ENCODE measurements at places on chromosomes 5 and 9.
A peak's percentile ranks its signal among the peaks of the same experiment; 100 is the strongest.

GRCh38 chr9:2130941-2131340 is 115.8 kb downstream of the SMARCA2 start:
- no peak for DNase-seq

DNA sequence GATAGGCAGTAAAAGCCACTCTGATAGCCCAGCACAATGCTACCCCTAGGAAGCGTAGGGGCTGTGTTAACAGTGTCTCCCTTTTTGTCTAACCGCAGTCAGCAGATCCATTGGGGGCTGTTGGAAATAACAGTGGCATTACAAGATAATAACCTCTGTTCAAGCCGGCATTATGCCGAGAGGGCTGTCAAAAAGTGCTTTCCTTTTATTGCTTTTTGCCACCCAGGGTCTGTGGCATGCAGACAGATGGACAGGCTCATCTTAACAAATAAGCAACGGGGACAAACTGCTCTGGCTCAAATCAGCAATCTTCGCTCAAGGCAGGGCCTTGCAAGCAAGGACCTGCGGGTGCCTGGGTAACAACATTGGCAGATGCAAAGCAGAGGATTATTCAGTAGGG is 123.3 kb downstream of the TLR4 start:
- no peak for DNase-seq

DNA sequence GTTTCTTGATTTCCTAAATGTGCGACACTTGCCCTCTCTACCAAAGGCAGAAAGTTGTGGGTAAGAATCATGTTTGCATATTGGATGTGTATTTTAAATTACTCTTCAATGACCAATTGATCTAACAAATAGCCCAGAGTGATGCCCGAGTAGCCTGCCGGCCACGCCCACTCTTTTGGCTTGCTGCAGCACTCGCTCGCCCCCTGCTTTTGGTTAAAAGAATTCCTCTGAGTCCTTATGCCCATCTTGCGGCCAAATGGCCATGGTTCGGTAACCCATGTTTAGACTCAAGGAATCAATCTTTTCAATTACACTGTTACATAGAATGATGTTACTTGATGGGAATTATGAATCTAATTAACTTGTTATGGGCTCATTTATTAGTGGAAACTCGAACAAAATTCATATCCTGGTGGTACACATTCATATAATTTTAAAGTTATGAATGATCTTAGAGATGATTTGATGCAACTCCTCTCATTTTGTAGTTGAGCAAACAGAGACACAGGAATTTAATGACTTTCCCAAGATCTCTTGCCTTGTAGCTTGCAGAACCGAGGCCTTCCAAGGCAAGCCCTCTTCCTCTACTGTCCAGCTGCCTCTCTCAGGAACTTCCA is 36.5 kb downstream of the PPIC start:
- DNase-seq = no peak

DNA sequence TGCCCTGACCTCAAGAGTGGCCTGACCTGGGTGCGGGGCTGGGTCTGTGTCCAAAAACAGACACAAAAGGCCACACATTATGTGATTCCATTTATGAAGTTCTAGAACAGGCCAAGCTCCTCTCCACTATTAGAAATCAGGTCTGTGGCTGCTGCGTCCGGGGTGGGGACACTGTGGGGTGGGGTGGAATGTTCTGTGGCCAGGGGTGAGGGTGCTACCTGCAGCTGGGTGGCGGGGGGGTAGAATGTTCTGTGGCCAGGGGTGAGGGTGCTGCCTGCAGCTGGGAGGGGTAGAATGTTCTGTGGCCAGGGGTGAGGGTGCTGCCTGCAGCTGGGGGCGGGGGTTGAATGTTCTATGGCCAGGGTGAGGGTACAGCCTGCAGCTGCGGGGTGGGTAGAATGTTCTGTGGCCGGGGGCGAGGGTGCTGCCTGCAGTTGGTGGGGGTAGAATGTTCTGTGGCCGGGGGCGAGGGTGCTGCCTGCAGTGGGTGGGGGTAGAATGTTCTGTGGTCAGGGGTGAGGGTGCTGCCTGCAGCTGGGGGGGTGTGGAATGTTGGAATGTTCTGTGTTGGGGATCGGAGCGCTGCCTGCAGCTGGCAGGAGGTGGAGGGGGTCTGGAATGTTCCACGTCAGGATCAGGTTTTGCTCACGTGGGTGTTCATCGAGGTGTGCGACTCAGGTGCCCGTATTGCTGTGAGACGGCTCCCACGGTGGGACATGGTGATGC is 8.3 kb downstream of the LCN12 start:
- DNase-seq = peak; percentile 45

DNA sequence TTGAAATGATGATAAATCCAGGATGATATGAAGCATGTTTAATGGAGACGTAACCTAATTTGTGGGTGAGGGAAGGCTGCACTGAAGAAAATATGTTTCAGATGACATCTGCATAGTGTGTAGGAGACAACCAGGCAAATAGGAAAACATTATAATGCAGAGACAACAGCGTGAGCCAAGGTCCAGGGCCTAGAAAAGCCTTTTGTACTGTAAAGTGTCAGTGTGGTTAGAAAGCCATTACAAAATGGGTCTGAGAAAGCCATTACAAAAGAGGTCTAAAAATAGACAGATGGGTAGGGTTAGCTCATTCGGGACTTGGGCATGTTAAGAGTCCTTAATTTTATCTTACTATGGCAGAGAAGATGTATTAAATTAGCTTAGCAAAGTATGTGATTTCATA is 14.9 kb upstream of the GABRG2 start:
- DNase-seq = no peak

DNA sequence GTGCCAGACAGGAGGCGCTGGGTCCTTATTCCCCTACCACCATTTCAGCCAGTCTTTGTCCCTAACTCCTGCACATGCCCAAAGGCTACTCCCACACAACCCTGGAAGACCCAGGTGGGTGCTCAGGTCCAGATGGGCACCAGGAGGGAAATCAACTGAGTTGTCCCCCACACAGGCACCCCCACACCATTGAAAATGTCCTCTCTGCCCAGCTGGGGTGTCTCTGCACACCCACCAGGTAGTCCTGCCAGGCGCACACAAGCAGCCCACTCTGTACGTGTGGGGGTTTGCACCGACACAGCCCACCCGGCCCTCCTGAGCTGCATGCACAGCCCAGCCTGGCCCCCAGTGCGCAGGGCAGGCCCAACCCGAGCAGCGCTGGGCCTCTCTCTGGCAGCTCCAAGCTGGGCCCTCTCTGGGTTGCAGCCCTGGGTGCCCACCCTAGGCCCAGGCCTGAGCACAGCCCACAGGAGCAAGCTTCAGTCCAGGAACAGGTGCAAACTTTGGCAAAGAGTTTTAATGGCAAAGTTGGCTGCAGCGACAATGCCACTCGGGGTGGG is 2.2 kb downstream of the RNF208 start:
- no peak for DNase-seq

All from CD4-positive, alpha-beta T cell treated with Interleukin-4 for 4 hours (primary cell).